Stromal cell of bone marrow (primary cell): ENCODE measurements at places on chromosomes 5 and 9.

- DNase-seq: no peak
Measured at GRCh38 chr5:150624334-150625163, 15.9 kb upstream of the SYNPO start.

GRCh38 chr5:65326922-65327321, 154.8 kb downstream of the ADAMTS6 start:
- peak; percentile 9 for DNase-seq

GRCh38 chr5:82816926-82817325, 260.3 kb downstream of the TMEM167A start:
- DNase-seq: no peak

DNA sequence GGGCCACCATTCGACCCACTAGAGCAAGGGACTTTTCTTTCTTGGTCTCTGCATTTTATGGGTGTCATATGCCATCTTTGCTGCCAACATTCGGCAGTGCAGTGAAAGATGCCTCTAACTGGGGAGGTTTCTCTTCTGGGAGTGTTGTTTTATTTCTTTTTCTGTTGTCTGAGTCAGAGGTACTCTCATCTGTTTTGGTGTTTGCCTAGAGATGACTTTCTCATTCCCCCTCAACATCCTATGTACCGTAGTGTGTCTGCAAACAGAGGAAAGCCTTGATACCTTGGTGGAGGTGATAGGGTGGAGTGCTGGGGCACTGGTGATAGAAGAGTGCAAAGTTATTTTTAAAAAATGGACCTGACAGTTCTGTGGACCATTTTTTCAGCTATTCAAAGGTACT, 182.1 kb downstream of the ARHGAP26 start:
- no peak for DNase-seq

GRCh38 chr5:138705567-138705966, 47.7 kb upstream of the CTNNA1 start:
- no peak for DNase-seq

- no peak for DNase-seq
Measured at GRCh38 chr9:91835216-91835615, 114.8 kb downstream of the ROR2 start.

DNA sequence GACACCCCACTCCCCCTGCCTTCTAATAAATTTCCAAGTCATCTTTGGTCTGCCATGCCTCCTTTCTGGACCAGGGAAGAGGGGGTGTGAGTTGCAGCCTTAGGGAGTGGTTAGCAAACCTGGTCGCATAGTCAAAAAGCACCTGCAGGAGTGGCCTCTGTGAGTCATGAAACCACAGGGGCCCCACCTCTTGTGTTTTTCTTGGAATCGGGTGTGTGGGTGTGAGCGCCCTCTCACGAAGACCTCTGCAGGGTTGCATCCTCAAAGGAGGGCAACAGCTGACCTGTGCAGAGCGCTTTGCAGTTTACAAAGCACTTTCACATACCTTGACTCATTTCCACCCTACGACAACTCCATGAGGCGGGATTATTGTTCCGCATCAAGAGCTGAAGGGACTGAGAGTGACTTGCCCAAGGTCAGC, 36.8 kb upstream of the TEX48 start:
- no peak for DNase-seq

DNA sequence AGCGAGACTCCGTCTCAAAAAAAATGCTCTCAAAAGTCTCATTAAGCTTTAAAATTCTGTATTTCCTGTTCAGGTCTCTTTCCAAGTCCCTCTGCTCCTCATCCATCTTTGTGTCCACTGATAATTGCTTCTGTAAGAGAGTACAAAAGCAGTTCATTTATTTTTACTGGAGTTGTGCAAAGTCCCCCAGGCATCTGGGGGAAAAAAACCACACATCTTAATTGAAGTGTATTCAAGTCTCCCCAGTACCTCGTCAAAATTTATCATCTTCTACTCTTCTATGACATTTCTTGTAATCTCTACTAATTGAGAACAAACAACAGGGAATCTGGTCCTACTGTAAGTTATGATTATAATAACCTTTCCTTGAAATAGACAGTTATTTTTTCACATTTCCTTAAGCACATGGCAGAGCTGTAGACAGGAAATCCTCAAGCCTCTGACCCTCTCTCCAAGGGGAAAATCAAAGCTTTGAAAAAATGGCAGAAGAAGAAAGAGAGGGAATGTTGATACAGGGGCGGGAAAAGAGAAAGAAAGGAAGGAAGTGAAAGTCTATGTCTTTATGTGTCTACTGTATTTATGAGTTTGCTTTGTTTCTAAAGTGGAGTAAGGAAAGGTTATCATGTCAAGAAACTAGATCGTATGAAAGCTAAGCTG, 51.5 kb downstream of the RAI14 start:
- DNase-seq: no peak

- DNase-seq: peak; percentile 89
Measured at GRCh38 chr5:96855031-96855872, 21.0 kb upstream of the ERAP2 start.

DNA sequence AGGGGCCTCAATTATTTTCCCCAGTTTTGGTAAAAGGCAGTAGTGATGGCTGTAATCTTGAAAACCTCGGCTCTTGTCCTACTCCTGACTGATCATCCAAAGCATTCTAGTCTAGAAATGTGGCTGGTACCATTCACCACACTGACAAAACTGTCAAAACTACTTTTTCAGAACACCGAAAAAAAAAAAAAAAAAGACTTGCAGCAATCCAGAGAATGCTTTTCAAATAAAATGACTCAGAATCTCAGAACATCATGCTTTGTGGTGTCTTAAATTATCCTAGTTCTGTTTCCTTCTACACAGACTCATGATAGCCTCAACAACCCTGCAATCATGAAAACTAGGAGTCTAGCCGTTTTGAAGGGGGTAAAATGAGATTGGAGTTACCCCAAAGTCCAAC, 13.4 kb downstream of the SLC28A3 start:
- DNase-seq: no peak

- DNase-seq: no peak
Measured at GRCh38 chr9:1460143-1460769, 410.1 kb downstream of the DMRT2 start.

DNA sequence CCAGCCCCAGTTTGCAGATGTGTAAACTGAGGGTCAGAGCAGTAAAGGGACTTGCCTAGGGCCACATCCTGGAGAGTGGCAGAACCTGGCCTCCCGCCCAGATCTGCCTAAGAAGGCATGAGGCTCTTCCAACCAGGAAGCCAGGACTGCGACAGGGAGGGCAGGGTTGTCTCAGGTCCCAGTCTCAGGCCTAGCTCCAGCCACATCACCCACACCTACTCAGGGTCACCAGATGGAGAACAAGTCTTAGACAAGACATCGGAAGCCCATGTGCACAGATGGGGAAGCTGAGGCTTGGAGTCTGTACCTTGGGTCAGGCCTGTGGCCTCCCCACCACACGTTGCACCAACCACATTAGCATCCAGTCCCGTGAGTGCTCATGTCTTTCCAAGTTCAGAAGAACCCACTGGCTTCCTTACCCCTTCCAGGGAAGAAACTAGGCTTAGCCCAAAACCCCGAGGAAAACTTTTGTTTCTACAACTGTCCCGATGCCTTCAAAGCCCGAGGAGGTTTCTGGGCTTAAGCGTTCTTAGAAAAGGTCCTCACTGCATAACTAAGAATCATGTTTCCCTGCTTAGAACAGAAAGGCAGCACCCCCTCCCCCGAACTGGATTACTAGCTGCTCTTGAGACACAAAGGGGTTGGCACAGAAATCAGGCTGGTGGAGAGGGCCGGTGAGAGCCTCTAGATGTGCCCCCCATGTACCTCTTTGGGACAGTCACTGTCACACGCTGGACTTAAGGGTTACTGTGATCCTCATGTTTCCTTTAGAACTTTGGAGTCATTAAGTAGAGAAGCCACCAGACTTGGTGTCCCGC, 2.2 kb downstream of the FAM78A start:
- DNase-seq: no peak

DNA sequence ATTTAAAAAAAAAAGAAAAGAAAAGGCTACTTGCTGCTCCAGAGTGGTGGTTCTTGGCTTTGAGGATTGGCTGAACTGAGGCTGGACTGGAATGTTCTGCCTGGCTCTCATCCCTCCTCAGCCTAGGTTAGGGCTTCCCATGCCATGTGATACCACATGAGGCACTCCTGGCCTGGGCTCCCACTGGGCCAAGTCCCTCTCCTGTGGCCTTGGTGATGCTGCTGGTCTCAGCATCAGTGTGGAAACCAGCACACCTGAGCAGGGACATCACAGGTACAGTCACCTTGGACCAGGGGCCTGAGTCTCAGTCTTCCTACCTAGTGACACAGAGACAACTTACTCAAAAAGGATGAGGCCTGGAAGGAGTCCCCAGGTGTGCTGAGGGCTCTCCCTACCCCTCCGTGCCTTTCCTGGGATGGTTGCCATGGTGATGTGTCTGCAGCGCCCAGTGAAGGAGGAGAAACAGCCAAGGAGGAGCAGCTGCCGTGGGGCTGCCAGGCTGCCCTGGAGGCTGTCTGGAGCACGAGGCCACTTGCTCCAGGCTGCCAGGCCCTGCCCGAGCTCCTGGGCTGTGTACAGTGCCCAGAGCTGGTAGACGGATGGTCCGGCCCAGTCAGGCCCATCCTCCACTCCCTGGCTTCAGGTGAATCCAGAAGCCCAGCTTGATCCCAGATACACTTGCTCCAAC, 71.0 kb downstream of the WNK2 start:
- no peak for DNase-seq

DNA sequence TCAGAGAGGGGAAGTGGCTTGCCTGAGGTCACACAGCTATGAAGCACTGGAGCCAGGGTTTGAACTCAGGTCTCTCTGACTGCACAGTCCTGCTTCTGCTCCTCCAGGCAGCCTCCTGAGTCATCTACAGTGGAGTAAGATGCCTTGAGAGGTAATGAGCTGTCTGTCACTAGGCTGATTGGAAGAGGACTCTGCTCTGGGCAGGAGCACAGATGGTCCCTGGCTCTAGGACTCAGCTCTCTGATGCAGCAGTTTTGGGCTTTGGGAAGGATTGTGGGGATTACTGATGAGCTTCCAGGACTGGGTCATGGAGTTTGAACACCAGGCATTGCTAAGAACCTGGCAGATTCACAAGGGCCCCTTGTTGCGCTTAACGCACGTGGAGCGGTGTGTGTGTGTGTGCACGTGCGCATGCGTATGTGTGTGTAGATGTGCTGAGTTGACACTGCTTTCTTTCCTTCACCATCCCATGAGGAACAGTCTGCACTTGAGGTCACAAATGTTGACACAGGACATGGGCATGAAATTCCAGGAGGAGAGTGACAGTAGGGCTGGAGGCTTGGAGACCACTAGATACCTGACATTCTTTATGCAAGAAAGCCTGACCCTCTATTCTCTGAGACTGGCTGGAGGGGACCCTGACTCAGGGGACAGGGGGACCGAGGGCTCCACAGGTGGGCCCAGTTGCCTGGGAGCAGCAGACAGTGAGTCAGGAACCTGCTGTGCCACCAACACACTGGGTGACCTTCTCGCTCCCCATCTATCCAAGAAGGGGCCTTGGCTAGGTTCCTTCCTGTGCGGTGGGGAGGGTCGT, 170.5 kb downstream of the RGS3 start:
- DNase-seq: no peak

GRCh38 chr9:96048956-96049831, 173.7 kb downstream of the ERCC6L2 start:
- DNase-seq: no peak

- DNase-seq: no peak
Measured at GRCh38 chr5:135423146-135423845, 23.9 kb downstream of the DCANP1 start.

GRCh38 chr5:113364466-113364865, 70.3 kb downstream of the TSSK1B start:
- DNase-seq: no peak

DNA sequence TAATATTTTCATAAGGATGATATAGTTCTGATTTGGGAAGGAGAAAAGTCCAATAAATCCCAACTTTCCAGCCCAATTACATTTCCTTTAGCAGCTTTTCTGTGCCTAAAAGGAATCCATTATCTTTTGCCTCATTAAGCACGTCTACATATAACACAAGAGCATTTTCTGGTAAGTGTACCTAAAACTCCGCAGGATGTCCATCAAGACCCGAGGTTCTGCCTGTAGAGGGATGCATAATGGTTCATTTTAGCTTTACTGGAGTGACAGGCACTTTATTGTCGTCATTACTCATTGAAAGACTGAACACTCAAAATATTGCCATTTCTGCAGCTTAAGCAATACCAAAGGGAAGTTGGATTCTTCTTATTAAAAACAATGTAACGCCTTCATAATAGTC, 669.0 kb downstream of the PRELID2 start:
- DNase-seq: no peak

DNA sequence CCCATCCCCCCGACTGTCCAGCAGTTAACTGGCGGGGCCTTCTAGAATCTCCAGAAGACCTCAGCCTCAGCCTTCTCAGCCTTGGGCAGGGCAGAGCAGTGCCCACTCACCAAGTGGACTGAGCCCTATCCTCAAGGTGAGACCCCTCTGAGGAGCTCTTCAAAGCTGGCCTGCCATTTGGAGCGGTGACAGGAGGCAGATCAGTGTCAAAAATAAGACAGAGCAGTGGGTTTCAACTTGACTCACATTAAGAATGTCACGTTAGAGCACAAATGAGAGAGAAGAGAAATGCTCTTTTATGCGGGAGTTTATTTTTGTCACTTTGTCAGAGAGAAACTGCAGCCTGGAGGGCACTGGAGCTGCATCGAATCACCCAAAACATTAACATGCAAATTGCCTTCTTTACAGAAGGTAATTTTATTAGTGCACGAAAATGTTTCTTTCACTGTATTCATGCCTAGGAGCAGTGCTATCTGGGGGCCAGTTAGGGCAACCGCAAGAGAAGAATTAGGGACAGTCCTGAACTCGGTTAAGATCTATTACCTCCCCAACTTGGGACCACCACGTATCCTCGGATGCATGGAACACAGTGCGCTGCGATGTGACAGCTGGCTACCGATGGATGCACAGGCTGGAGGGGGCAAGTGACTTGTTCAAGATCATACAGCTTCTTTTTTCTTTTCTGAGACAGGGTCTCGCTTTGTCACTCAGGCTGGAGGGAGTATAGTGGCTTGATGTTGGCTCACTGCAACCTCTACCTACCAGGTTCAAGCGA, 188.5 kb downstream of the DAB2IP start:
- no peak for DNase-seq

DNA sequence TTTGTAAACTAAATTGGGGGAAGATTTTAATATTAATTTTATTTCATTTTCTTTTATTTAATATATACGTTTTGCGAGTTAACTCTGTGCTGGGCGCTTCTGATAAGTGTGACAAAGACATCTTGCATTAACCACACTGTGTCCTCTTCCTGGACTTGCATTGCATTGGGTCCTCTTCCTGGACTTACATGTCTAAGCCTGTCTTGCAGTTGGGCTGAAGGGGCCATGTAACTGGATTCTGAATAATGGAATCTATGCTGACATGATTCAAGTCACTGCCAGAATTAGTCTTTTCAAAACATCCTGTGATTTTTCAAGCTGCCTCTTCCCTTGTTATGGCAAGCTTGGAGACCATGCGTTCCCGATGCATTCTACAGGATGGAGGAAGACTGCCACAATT, 122.6 kb downstream of the TRIM32 start:
- DNase-seq: no peak

- no peak for DNase-seq
Measured at GRCh38 chr5:98524773-98525172, 248.7 kb upstream of the RGMB start.

GRCh38 chr9:1013021-1013420, 36.6 kb downstream of the DMRT3 start:
- no peak for DNase-seq
